ENCODE measurements at places on chromosomes 13 and 19.
A peak's percentile ranks its signal among the peaks of the same experiment; 100 is the strongest.

- no peak for DNase-seq
Observed at GRCh38 chr19:34555447-34555846, 73.9 kb downstream of the WTIP start.

- peak; percentile 75 for DNase-seq
Observed at GRCh38 chr19:17680230-17680722, 7.9 kb downstream of the UNC13A start.

DNA sequence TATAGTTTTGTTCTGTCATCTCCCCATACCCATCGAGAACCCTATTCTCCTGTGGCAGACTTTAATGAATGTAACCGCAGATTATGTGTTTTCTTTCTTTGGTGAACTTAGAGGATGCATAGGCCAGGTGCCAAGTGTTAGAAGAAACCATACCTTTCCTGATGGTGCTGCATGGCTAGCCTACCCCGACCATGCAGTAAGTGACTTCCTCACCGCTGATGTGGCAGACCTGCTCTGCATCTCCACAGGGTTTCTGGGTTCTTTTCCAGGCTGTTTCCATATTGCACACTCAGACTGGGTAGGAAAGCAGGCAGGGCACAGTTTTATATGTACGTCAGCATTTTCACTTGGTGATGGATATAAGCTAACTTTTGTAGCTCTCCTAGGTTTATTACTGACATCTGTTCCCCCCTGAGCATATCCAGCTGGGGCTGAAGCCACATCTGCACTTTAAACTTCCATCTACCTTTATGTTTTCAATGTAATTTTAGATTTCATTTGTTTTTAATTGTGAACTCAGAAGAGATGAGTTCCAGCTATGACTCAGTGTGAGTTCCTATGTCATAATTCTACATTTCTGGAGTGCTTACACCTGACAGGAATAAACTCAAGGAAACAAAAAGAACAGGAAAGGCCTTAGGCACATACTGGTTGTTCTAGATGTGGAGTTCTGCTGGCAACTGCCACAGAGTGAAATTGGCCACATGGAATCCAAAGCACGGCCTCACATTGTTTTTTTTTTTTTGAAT lies 42.3 kb downstream of the LRCH1 start:
- no peak for DNase-seq

DNA sequence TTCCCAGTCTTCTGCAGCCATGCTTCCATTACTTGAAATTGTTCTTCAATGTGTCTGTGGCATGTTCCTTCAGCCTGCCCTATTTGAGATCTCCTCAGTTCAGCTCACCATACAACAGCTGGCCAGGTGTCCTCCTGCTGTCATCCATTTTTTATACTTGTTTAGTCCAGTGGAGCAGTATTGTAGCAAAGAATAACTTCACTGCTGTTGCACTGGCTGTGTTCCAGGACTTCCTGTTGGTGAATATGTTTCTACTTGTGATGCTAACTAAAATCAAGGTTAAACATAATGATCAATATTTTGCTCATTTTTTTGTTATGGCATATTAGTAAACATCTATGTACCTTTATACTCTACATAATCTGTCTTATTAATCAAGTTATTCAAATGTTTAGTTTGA lies 1394.1 kb downstream of the PCDH9 start:
- DNase-seq: no peak

DNA sequence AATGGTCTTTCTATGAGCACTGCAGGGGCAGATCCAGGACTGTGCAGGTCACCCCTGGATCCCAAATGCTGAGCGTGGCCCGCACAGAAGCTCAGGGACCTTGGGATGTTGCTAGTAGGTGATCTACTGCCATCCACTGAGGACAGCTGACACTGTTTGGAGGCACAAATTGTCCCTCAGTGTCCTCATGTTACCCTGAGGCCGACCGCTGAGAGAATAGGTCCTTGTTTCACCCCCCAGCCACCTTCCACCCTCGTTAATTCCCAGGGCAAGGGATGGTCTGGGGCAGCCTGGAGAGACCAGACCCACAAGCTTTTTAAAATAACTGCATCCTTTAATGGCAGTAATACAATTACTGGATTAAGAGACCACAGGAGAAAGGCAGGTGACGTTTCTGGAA lies 15.4 kb upstream of the TMEM160 start:
- DNase-seq: no peak

DNA sequence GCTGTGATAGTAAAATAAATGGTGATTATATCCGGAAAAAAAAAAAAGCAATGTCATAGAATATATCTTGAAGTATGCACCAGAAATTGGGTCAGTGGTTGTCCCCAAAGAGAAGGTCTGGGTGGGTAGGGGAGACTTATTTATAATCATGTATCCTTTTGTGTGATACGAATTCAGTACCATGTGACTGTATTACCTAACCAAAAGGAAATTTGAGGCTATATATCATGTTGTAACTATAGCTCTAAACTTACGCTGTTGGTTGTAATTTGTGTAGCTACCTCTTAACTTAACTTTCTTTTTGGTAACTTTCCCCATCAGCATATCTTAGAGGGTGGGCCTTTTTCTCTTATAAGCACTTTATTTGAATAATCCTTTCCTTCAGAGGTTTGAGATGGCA lies 25.2 kb upstream of the KCTD4 start:
- no peak for DNase-seq

All from GM12892 (cell line).